ENCODE measurements at places on chromosomes 12 and 14.

- no peak for DNase-seq
Measured at GRCh38 chr12:110345176-110345661, 58.3 kb downstream of the ANAPC7 start.

DNA sequence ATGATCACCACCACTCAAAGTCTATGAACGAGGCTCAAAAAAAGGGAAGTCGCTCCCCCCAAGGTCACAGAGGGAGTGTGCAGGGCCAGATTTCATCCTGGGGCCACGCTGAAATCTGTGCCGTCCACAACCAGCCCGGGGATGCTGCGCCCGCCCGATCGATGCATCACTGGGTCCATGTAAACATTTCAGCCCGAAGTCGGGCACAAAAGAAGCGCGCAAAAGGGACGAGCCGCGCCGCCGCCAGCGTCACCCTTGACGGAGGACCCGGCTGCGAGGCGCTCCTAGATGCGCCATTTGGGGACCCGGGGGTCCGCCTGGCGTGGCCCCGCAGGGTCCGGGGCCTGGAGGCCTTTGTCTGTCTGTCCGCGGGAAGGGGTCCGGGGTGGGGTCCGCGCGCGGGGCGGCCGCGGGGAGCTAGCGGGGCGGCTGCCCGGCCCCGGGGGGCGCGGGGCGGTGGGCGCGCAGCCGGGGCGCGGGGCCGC is 503 bp downstream of the FBXO21 start:
- DNase-seq: peak; percentile 17

DNA sequence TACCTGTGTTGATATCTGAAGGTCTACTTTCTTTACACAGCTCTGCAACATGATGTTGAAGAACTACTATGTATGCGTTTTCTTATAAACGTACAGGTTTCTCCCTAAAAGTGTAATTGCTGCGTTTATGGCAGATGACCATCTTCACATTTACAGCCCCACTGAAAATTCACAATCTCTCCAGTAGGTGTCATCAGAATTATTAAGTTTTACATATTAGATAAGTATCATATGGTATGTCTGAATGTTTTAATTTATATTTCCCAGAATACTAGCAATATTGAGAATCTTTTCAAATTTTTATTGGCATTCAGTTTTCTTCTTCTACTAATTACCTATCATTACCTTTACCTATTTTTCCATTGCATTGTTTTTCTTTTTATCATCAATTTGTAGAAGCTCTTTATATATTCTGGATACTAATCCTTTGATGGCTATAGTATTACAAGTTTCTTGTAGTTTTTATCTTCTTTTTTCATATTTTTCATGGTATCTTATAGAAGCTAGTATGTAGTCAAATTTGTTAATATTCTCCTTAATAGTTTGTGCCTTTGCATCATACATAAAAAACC is 123.5 kb downstream of the CAPZA3 start:
- no peak for DNase-seq

DNA sequence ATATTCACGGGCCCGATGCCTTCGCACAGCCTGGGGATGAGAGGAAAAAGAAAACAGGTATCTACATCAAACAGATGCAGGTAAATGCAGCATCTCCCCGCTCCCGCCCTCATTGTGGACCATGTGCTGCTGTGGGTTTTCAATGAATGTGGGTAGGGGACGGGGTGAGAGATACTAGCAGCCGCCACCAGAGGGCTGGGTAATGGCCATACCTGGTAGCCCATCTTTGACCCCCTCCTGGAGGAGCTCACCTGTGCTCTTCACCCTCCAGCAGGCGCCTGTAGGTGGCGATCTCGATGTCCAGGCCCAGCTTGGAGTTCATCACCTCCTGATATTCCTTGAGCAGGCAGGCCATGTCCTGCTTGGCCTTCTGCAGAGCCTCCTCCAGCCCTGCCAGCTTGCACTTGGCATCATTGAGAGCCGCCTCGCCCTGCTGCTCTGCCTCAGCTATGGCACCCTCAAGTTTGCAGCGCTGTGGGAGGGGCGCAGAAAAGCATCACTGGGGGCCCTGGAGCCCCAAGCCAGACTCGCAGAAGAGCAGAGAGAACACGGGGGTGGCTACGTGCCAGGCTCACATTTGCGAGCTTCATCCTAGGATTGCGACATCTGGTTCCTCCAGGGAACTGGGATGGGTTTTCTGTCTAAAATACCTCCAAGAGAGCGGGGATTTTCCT is 10.2 kb downstream of the KRT82 start:
- DNase-seq: no peak

DNA sequence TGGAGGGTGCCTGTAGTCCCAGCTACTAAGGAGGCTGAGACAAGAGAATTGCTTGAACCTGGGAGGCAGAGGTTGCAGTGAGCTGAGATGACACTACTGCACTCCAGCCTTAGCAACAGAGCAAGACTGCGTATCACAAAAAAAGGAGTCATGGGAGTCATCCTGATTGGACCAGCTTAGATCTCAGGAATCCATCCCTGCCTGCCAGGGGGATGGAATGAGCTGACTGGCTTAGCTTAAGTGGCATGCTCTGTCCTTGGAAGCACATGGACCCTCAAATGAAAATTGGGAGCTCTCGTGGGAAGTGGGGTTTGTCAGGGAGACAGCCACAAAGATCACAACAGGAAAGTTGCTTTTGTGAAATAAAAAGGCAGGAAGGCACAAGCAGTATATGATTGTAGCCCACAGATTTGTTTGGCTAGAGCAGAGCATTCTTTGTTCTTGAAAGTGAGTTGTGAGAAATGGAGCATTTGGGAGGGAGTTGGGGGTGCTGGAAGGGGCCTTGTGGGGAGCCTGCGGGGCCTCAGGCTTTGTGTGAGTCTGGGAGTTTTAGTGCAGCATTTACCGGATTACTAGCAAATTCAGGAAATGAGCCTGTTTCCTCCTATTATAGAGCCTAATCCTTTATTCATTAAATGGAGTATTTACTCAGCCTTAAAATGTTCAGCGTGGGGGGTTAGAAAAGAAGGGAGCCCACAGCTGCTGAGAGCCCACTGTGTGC is 30.7 kb downstream of the DGLUCY start:
- DNase-seq: no peak

DNA sequence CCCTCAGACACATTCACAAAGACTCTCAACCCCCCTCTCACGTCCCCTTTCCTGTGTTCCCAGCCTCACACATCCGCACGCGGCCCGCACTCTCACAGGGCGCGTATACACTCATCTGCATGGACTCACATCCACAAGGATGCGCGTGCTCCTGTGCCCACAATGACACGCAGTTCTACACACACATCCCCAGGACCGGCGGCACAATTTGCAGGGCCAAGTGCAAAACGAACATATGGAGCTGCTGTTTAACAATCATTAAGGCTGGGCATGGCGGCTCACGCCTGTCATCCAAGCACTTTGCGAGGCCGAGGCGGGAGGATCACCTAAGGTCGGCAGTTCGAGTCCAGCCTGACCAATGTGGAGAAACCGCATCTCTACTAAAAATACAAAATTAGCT is 36.4 kb upstream of the EML1 start:
- DNase-seq: no peak

GRCh38 chr14:96231526-96232130 is 24.4 kb upstream of the BDKRB1 start:
- no peak for DNase-seq

DNA sequence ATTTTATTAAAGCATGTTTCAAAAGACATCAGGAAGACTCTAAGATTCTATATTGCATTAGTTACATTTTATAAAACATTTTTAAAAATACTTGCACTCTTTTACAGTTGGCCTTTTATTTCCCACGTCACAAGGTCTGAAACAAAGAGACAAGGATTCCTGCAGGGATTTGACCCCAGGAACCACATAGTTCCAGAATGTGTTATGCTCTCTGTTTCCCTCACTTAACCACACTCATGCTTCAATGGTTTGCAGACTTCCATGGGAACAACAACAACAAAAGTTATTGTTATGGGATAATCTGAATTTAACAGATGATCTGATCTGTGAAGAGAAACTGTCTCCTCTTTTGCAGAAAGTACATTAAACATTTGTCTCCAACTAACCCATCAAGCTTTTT is 104.3 kb upstream of the PPFIA2 start:
- no peak for DNase-seq

DNA sequence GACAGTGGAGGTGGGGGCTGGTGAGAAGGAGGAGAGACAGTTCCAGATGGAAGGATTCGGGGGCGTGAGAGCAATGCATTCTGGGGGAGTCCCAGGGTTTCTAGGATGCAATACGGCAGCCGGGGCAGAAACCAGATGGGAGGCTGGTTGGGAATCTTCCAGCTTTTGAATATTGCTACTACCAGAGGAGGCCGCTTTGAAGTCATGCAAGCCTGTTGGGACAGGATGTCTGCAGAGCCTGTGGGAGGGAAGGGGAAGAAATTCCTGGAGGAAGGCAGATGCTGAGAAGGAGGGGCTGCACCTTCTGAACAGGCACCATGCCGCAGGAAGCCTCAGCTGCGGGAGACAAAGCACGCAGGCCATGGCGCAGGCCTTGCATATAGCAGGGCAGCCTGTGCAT is 105.4 kb downstream of the APAF1 start:
- no peak for DNase-seq

GRCh38 chr12:48110691-48111311 is 4.9 kb upstream of the SENP1 start:
- DNase-seq: no peak

DNA sequence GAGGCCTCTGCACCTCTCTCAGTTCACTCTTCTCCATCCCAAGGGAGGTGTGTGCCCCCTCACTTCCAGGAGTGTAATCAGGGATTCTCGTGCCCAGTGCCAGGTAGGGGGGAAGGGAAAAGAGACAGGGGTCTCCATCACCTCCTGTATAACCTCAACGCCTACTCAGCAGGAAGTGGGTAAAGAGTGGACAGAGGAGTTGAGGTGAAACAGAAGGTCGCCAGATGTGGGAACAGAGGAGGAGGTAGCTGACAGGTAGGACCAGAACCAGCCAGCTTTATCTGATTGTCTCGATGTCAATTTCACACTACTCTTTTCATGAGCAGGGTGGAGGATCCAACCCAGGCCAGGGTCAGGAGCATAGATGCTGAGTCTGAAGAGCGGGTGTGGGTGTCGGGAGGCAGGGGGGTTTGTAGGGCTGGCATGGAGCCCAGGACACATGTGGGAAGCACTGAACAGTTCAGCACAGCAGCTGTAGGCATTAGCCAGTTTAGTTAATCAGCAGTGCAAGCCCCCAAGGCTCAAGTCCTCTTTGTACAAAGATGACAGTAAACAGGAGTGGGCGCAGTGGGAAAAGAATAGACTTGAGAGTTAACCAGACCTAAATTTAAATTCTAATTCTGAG is 213.5 kb downstream of the PELI2 start:
- DNase-seq: no peak

DNA sequence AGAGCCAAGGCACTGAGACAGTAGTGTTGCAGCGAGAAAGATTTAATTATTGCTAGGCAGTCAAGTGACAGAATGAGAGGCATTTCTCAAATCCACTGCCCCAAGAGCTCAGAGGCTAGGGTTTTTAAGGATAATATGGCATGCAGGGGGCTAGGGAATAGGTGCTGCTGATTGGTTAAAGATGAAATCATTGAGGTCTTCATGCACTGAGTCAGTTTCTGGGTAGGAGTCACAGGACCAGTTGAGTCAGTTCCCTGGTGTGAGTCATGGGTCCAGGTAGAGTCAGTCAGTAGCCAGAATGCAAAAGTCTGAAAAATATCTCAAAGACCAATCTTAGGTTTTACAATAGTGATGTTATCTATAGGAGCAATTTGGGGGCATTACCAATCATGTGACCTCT is 323.8 kb downstream of the RGS6 start:
- no peak for DNase-seq

- DNase-seq: no peak
Measured at GRCh38 chr14:99064262-99064954, 207.6 kb downstream of the BCL11B start.

DNA sequence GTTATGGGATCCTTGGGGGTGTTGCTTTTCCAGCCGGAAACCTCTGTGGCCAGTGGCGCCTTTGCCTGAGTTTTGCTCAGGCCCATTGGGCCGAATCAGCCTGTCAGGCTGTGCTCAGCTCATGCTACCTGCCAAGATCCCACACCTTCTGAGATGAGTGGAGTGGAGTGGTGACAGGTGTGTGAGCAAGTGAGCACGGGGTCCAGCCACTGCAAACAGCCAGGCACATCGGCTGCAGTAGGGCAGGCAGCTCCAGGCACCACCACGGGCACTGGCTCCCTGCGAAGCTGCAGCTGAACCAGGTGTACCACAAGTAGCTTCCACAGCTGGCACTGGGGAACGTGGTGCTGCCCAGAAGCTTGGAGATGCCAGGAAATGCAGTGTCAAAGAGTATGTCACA is 21.1 kb upstream of the WDR89 start:
- no peak for DNase-seq

DNA sequence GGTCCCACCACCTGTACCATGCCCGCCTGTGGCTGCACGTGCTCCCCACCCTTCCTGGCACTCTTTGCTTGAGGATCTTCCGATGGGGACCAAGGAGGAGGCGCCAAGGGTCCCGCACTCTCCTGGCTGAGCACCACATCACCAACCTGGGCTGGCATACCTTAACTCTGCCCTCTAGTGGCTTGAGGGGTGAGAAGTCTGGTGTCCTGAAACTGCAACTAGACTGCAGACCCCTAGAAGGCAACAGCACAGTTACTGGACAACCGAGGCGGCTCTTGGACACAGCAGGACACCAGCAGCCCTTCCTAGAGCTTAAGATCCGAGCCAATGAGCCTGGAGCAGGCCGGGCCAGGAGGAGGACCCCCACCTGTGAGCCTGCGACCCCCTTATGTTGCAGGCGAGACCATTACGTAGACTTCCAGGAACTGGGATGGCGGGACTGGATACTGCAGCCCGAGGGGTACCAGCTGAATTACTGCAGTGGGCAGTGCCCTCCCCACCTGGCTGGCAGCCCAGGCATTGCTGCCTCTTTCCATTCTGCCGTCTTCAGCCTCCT is 1.1 kb downstream of the INHBE start:
- no peak for DNase-seq

GRCh38 chr12:105443802-105444652 is 113.5 kb downstream of the C12orf75 start:
- no peak for DNase-seq

- no peak for DNase-seq
Measured at GRCh38 chr12:67741270-67741669, 92.7 kb downstream of the DYRK2 start.

Data from activated T-cell treated with anti-CD3 and anti-CD28 coated beads, Interleukin-2, amount 50 U/mL, for 4 hours (primary cell).